ENCODE measurements at places on chromosomes 3 and 15. TPM values are rescaled to one million over a fixed set of nuclear protein-coding genes. Genes with fewer than 3 reads are reported as not detected.

DNA sequence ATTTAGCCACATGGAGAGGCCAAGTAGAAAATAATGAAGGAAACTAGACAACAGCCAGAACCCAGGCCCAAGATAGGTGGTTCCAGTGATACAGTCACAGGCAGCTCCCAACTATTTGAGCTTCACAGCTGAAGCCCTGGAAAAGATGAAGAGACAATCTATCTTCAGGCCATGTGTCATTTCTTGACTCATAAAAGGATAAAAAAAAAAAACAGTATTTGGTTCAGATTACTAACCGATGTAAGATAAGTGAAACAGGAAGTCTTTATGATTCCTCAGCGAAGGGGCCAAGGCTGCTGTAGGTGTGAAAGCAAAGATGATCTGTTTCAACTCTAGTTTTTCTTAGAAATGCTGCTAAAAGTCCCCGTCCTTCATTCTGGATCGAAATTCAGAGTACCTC, 394.6 kb downstream of the ZNF385D start:
- DNase-seq, result no peak

GRCh38 chr3:147210676-147211075, 195.7 kb downstream of the ZIC4 start:
- no peak for DNase-seq

Gene ADPRH
- total RNA-seq, result 1.2 TPM

Gene SLC22A14
- 0.31 TPM for total RNA-seq

DNA sequence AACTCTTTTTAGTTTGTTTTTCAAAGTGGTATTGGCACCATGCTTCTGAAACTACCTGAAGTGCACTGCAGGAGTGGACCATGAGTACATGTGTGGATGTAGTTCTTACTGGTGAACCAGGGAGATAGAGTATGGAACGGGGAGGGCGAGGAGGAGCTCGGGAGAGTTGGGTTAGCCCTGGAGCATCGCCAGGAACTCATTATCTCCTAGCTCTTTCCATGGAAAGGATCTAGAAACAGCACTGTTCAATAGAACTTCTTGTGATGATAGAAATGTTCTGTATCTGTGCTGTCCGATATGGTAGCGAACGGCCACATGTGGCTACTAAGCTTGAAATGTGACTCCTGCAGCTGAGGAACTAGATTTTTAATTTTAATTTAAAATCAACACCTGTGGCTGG, 47.3 kb downstream of the VGLL4 start:
- DNase-seq, result no peak

Gene ZMYND10
- 2.5 TPM for total RNA-seq

DNA sequence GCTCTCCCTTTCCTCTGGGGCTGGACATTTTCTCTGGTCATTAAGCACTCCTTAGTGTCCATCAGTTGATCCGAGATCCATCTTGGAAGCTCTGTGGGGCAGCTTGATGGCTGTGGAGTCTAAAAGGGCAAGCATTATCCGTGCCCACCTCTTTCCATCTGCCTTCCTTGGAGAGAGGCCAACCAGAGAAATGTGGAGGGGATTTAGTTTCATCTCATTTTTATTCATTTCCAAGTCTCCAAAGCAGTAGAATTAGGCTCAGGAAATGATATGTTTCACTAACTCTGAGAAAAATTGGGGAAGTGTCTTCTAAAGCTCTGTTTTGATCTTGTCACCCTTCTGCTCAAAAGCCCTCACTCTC, 95.9 kb upstream of the KLHL25 start:
- DNase-seq, result no peak

- no peak for DNase-seq
These were observed 238.0 kb downstream of the PLCL2 start for GRCh38 chr3:17122758-17123157.

DNA sequence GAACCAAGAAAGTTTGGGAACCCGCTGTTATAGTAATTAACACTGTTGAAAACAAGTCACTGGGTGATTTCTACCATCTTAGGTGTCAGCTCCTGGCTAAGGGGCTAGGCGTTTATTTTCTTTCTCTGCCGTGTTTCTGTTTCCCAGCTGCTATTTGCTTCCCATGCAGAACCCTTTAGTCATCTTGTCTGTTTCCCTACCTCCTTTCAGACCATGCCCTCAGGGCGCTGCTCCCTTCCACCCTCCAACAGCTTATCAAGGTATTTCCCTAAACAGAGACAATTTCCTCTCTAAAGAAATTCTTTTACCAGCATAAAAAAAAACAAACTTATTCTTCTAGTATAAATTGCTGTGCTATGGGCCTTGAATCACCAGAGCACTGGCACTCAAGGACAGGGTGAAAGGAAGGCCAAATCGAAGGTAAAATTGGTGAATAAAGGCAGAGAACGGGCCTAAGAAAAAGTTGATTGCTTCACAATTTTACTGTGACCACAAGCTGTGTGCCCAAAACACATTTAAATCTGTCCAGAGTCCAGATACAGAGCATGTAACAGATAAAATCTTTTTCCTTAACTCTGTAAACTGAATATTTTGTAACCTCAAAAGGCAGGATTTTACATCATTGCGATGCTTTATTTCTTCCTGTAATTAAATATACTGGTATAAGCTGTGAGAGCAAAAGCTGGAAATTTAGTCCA, 319.2 kb downstream of the ZNF621 start:
- no peak for DNase-seq

DNA sequence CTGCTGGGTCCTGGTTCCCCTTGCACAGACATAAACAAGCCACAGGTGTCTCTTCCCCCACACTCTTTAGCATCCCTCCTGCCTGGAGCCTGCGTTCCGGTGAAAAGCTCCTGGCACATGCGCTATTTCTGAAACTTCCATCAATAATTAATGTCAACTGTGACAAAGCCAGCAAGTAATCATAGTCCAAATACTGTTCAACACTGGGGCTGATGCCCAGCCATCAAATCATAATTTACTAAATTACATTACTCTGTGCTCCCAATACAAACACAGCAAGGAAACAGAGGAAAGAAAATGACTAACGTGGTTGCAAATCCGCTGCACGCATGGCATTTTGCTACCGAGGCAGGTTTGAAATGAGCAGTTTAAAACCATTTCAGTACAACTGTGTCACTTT, 294.7 kb downstream of the ERC2 start:
- DNase-seq, result no peak

- no peak for DNase-seq
These were observed 298.5 kb downstream of the IGSF11 start for GRCh38 chr3:118736107-118736506.

DNA sequence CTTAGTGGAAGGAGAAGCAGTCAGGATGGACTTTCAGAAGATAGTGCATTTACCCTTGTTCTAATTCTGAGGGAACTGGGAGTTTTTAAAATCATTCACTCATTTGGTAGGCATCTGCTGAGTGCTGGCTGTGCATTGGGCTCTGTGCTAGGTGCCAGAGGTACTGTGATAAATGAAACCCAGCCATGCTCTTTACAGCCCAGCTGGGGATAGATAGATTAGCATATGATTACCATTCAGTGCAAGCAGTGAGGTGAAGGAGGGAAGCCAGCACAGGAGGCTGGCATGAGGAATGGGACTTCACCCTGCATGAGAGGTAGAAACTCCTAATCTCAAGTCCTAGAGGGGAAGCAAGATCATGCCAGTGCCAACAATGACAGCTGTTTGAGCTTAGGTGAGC, 361.9 kb upstream of the TRIM42 start:
- no peak for DNase-seq

GRCh38 chr3:28042707-28043106, 198.7 kb upstream of the CMC1 start:
- no peak for DNase-seq

Gene C3orf85
- not detected for total RNA-seq

- no peak for DNase-seq
These were observed 18.1 kb downstream of the CRABP1 start for GRCh38 chr15:78358102-78358870.

Gene FBXL2
- 70.8 TPM for total RNA-seq

Gene MORC1
- total RNA-seq, result 0.31 TPM

Gene GP5
- not detected for total RNA-seq

Gene FBN1
- 27.9 TPM for total RNA-seq

GRCh38 chr3:37700466-37701248, 161.0 kb upstream of the CTDSPL start:
- DNase-seq, result no peak

Gene LEO1
- 42.1 TPM for total RNA-seq

- DNase-seq, result no peak
These were observed 30.6 kb downstream of the TKT start for GRCh38 chr3:53225181-53225580.

Gene CA12
- 8.7 TPM for total RNA-seq

All from occipital lobe (tissue), 3 donors.